ENCODE measurements at places on chromosomes 11 and 22. TPM values are rescaled to one million over a fixed set of nuclear protein-coding genes. Genes with fewer than 3 reads are reported as not detected.

LRRC74B gene
- not detected for total RNA-seq

OR5B21 gene
- not detected for total RNA-seq

PLXNB2 gene
- total RNA-seq: 113 TPM

ARHGAP20 gene
- not detected for total RNA-seq

OR8B4 gene
- total RNA-seq: not detected

Data from A549 treated with GW870086 at 1 μM for 4 hours (cell line).